ENCODE measurements at places on chromosomes 6 and 20. TPM values are rescaled to one million over a fixed set of nuclear protein-coding genes. Genes with fewer than 3 reads are reported as not detected.

GRCh38 chr6:73857341-73857890 lies 161.4 kb downstream of the CD109 start:
- DNase-seq: no peak

DNA sequence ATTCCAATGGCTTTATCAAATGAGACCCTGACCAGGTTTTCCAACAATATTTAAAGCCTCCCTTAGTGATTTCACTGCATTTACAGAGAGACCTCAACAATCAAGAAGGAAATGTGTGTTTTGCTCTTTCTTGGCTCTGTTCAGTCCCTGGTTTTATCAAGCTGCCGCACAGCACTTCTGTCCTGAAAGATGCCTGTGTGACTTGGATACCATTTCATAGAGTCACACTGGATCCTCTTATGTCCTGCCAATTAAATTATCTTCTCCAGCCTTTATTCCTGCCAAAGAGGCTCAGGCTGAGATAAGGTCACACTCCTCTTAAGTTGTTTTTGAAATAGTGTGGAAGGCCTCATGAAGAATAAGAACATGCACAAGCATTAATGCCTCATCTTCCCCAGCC lies 197.0 kb upstream of the RNF217 start:
- no peak for DNase-seq

Gene GNL1
- total RNA-seq: 56.7 TPM

DNA sequence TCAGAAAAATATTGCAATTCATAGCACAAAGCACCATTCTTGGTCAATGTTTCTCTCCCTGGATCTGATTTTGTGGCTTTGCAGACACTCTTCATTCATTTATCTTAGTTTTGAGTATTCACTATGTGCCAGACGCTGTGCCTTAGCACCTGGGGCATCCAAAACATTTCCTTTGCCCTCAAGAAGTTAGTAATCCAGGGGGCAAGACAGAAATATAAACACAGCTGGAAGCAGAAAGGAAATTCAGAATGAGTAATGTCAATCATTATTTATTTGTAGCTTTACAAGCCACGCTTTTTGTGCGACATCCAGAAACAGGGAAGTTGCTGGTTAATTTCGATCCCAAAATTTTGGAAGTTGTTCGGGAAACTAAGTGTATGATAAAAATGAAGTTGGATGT lies 71.4 kb downstream of the DNAH8 start:
- no peak for DNase-seq

Gene E2F1
- total RNA-seq: 17.0 TPM

DNA sequence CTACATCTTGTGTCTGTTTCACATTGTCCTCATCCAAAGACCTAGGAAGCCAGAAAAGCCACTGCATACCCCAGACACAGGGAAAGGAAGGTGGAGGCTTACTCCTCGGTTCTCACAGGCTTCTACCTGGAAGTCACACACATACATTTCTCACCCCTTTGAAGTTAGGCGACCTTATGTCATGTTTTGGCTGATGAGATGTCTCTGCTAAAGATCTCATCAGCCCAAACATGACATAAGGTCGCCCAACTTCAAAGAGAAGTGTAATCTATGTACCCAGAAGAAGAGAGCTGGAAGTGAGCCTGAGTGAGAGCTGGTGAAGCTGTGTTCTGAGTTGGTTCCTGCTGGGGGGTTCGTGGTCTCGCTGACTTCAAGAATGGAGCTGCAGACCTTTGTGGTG lies 47.5 kb upstream of the SLC22A23 start:
- no peak for DNase-seq

Gene HTR1B
- total RNA-seq: not detected

Gene NKX2-4
- 1.1 TPM for total RNA-seq

- no peak for DNase-seq
These were observed 7.0 kb downstream of the GRIK2 start for GRCh38 chr6:101400326-101401135.

GRCh38 chr6:71393981-71394432 lies 105.4 kb downstream of the OGFRL1 start:
- no peak for DNase-seq

- DNase-seq: no peak
These were observed 42.2 kb downstream of the ZHX3 start for GRCh38 chr20:41275301-41275731.

Gene MRAP2
- not detected for total RNA-seq

GRCh38 chr6:34589691-34590090 lies 33.6 kb upstream of the SPDEF start:
- DNase-seq: no peak

- DNase-seq: no peak
These were observed 6.2 kb downstream of the LINC00237 start for GRCh38 chr20:21099751-21100577.

GRCh38 chr6:130524552-130524951 lies 158.7 kb downstream of the TMEM200A start:
- no peak for DNase-seq

DNA sequence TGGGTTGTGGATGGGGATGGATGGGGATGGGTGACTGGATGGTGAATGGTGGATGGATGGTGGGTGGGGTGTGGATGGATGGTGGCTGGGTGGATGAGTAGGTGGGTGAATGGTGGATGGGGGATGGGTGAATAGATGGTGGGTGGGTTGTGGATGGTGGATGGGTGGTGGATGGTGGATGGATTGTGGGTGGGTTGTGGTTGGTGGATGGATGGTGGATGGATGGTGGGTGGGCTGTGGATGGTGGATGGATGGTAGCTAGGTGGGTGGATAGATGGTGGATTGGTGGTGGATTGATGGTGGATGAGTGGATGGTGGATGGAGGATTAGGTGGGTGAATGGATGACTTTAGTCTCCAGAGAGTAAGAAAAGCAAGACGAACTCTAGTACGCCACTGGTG lies 57.6 kb downstream of the YTHDF1 start:
- DNase-seq: no peak

DNA sequence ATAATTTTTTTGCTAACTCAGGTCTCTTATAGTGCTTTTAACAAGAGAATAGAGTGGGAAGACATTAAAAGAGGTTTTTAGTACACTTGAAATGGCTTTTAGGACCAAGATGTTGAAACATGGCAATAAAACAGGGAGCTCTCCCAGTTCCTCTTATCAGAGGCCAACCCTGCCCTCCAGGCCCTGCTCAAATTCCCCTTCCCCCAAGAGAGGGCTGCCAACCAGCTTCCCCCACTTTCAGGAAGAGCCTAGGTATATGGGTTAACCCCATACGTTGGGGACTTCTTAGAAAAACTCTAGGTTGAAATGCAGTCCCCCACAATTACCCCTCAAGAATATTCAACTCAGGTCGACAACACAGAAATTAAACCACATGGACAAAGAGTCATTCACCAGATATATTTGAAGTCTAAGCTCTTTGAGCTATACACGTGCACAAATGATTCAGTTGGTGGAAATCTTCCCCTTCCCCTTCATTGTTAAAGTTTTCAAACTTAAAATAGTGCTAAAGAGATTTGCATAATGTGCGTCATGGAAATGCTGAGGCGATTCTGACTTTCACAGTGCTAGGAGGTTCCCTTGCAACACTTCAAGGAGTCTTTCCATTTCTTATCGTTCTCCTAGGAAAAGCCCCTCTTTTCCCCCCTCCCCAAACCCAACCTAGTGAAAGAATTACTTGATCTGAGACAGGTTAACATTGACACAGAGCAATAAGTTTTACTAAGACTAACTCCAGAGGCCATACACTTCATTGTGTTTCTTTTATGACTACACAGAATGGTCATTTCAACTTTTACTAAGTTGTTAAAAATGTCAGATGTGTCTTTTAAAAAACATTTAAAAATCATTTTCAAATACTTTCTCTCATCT lies 49.8 kb upstream of the ENPP5 start:
- no peak for DNase-seq

- peak; percentile 9 for DNase-seq
These were observed 440.1 kb upstream of the ADGRB3 start for GRCh38 chr6:68194846-68195478.

- no peak for DNase-seq
These were observed 34.2 kb upstream of the MDGA1 start for GRCh38 chr6:37731888-37732287.

Gene OOEP
- total RNA-seq: not detected

Gene SCRT2
- total RNA-seq: not detected

Gene GHRH
- total RNA-seq: not detected

Gene CDSN
- total RNA-seq: not detected

DNA sequence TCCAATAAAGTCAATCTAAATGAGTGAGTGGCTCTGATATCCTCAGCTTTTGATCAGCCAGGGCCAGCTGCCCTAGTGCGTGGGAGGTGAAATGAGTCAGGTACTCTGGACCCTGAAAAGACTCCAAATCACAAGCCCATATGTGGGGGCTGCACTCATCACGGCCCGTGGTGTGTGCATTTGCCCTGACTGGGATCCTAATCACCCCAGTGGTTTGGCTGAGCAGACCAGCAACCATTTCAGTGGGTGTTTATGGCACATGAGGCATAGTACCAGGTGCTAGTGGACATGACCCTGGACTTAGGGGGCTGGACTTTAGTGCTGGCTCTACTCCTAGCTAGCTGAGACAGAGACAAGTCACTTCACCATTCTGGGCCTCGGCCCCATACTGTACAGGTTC lies 39.4 kb downstream of the SCML4 start:
- DNase-seq: no peak

DNA sequence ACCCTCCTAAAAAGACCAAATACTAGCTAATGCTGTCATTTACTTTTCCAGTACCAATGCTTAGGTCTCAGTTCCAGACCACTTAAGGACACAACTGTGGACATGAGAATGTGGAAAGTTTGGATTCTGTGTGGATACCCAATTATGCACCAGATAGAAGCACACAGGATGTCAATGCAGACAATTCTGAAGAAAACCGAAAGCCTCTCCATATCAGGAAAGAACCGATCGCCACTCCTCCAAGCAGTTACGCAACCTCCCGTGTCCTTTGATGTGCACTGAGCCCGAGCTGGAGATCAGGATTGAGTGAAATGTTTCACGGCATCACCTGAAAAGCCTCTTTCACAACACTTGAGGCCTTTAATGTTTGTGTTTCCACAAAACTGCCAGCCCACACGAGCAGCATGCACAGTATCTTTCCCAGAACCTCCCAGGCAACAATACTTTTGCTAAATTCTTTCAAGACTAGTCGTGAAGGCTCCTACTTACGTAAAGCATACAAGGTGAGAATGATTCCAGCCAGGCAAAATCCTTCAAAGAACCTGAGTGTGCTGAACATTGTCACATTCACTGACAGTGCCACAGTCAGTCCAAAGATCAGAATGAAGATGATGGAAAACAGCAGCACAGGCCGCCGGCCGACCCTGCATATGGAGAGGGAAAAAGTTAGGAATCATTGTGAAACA lies 47.0 kb downstream of the SLC22A23 start:
- DNase-seq: no peak

DNA sequence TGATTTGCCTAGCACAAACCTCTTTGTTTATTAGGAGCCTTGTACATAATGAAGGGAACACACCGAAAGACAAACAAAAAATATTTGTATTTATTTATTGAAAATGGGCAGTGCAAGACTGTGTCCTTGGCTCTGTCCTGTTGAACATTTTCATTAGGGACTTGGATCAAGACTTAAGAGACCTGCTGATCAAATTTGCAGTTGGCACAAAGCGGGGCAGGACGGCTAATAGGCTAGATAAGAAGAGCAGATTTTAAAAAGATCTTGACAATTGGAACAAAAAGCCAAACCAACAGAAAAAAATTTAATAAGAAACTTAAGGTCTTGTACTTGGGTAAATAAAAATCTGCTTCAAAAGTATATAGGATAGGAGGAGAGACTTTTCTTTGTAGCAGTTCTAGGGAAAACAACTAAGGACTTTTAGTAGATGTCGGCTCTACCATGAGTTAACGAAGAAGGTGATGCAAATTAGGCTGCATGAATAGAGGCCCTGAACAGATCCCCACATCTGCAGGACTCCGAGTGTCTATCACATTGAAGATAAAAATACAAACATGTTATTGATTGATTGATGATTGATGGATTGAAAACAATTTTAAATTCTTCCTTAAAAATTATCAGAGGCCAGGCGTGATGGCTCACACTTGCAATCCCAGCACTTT lies 124.1 kb upstream of the SPACA1 start:
- no peak for DNase-seq

Gene SPTLC3
- 5.5 TPM for total RNA-seq

DNA sequence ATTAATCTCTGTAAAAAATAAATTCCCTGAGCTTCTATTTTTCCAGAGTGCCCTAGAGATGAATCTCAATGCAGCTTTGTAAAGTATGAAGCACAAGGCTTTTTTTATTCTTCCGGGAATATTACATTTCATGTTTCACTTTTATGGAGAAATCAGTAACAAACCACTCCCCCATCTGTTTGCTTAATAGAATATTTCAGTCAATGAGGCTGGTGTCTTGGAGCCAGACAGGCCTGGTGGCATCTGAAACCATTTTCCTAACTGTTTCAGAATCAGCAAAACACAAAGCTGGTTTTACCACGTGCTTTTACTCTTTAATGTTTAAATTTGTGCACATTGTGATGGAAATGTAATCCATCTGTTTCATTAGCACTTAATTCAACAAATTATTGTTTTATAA lies 400.8 kb upstream of the HSF2 start:
- DNase-seq: no peak

GRCh38 chr20:44393608-44394451 lies 38.3 kb downstream of the HNF4A start:
- DNase-seq: no peak

Gene SALL4
- total RNA-seq: not detected

DNA sequence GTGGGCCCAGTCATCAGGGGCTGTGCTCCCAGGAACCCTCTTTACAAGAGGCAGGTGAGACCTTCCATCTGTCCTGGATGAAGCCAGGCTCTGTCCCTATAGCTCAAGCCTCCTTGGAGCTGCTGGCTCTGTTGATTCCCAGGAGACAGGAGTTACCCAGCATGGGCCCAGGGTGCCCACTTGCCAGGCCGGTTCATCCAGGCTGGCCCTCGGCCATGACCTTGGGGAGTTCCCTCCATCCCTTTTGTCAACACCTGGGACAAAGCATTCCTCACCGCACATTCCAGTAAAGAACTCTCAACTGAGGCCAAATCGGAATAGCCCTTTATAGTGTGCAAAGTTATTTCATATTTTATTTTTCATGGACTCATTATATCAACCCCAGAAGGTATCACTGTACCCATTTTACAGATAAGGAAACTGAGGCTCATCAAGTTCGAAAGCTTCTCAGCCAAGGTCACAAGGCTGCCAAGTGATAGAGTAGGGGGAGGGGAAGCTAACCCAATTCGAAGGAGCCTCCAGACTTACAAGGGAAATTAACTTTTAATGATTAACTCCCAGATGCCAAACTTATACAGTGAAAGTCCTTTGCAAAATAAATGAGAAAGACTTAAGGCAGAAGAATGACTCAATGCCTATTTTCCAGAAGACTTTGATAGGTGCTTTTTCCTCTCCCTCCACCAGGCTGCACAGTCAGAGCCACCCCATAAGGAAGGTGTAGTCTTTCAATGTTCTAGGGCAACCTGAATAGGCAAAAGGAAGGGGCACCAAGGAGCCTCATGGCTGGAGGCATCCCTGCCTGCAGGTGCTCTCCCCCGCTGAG lies 18.5 kb downstream of the SDC4 start:
- no peak for DNase-seq

DNA sequence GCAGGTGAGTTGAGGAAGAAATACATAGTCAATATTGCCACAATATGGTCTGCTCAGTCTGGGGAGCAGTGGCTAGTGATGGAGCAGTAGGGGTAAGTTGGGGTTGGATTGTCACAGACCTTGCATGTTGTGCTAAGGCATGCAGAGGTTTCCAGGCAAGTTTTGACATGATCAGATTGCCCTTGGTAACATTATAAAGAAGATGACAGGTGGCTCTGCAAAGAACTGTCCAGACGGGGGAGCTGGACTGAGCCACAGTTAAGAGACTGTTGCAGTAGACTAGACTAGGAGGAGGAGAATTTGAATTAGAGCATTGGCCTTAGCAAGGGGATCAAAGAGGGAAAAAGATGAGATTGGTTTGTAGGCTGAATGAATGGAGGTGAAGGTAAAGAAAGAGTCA lies 23.4 kb downstream of the ATRN start:
- no peak for DNase-seq

Gene KHDC1L
- not detected for total RNA-seq
